ENCODE measurements at places on chromosomes 5 and 9. TPM values are rescaled to one million over a fixed set of nuclear protein-coding genes. Genes with fewer than 3 reads are reported as not detected.
A peak's percentile ranks its signal among the peaks of the same experiment; 100 is the strongest.

Gene RNF180
- 4.3 TPM for total RNA-seq

Gene C9
- total RNA-seq, result not detected

Gene NSD1
- 91.7 TPM for total RNA-seq

Gene IFNA10
- total RNA-seq, result not detected

Gene IFNK
- total RNA-seq, result 1.6 TPM

Gene PCDHB2
- 12.5 TPM for total RNA-seq

Gene TTC16
- total RNA-seq, result 0.36 TPM

Gene IFT74
- total RNA-seq, result 14.3 TPM

- no peak for ATAC-seq
Observed at GRCh38 chr5:2755076-2755680, 3.7 kb upstream of the IRX2 start.

- no peak for ATAC-seq
Observed at GRCh38 chr5:173719731-173720082, 103.3 kb upstream of the BOD1 start.

GRCh38 chr5:180097163-180097894 is 25.8 kb upstream of the RNF130 start:
- no peak for ATAC-seq

GRCh38 chr5:150497274-150497988 is 10.5 kb upstream of the NDST1 start:
- ATAC-seq, result peak; percentile 95

DNA sequence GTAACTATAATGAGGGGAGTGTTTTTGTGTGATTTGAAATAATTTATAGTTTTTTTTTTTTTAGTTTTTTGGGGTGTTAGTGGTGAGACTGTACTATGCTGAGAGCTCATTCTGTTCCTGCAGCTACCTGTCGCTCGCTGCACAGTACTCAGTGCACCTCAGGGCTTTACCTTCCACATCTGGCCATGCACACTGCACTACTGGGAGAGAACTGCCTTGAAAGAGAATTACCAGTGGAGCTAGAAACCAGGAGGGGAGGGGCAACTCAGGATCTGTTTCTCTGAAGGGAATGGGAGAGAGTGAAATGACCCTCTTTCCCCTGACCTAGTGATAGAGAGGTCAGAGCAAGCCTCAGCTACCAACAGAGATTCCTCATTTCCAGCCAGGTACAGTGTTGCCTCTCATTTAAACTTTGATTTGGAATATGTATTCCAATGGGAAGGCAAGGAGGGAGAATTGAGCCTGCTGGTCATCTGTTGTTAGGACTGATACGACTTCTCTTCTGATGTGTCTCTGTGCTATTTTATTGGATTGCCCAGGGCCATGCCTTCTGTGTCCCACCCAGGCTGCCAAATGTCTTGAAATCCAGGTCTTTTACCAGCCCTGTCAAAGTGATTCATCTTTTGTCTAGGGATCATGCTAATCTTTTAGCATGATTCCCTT is 8.9 kb downstream of the ATG10 start:
- ATAC-seq, result no peak

- ATAC-seq, result no peak
Observed at GRCh38 chr5:14041528-14042192, 97.2 kb upstream of the DNAH5 start.

DNA sequence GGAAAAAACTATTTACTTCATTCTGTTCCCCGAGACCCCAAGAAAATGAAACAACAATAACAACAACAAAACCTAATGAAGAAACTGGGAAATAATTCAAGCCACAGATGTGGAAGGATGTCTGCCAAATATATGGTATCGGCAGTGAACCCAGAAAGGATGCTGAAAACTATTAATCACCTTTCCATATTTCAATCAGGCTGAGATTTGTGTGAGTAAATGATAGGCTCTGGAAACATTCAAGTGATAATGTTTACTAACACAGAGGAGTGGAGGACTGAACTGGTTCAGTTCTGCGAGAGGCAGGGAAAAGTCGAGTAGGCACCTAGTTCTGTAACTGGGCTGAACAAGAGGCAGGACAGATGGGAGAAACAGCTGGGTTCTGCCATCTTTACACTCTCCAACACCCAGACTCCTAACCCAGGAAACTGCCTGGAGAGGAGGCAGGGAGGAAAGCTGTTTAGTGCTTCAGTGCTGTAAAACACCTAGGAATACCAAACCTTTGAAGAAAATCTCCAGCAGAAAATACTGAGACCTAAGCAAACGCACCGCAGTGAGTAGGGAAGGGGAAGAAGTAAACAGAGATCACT is 96.8 kb upstream of the GNA14 start:
- ATAC-seq, result no peak

DNA sequence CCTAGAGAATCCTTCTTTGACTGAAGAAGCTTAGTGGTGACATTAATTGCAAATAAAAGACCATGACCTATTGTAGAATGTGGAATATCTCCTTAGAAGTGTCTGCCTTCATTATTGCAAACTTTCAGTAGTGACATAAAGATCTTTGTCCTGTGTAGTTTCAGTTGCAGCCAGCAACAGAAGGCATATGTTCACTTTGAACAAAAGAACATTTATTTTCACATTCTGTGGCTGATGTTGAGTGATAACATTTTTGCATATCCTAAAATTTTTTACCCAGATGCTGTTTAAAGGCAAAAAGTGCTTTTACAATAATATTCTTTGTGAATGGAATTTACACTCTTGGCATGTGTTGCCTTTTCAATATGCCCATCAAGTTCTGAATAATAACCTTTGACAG is 165.9 kb downstream of the TMC1 start:
- no peak for ATAC-seq

DNA sequence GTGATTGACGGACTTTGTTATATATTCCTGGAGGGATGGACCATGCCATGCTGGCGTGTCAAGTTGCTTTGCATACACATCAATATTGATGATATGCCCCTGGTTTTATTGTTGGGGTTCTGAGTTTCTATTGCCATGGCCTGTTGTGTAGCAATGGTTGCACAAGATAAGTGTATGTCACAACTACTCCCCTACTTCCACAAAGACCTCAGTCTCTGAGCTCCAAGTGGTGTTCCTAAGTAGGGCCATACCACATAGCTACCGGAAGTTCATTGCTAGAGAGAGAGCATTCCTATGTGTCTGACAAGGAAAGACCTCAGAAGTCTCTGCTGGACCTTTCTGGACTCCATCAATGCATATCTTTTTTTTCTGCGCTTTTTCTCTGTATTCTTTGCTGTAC is 19.8 kb downstream of the TXNDC8 start:
- ATAC-seq, result no peak

- ATAC-seq, result no peak
Observed at GRCh38 chr9:31683116-31683515, 701.3 kb upstream of the ACO1 start.

GRCh38 chr5:118647587-118647986 is 340.8 kb downstream of the DTWD2 start:
- ATAC-seq, result no peak

DNA sequence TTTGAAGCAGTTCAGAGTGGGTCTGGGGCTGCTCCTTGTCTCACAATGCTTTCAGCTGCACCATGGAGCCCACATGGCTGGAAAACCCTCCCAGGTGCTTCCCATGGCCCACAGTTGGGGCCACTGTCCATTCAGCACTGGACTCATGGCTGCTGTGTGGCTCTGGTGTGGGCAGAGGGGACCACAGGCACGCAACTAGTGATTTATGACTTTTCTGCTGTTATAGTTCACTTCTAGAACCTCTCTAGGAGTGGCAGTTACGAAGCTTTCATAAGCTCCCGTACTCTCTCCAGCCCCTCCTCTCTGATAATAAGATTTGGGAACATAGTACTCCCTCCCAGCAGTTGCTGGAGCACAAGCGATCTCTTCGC is 29.0 kb downstream of the GLRA1 start:
- no peak for ATAC-seq

GRCh38 chr5:68271124-68271523 is 55.6 kb downstream of the PIK3R1 start:
- ATAC-seq, result peak; percentile 49

GRCh38 chr9:93110311-93110855 is 14.4 kb downstream of the CARD19 start:
- no peak for ATAC-seq

DNA sequence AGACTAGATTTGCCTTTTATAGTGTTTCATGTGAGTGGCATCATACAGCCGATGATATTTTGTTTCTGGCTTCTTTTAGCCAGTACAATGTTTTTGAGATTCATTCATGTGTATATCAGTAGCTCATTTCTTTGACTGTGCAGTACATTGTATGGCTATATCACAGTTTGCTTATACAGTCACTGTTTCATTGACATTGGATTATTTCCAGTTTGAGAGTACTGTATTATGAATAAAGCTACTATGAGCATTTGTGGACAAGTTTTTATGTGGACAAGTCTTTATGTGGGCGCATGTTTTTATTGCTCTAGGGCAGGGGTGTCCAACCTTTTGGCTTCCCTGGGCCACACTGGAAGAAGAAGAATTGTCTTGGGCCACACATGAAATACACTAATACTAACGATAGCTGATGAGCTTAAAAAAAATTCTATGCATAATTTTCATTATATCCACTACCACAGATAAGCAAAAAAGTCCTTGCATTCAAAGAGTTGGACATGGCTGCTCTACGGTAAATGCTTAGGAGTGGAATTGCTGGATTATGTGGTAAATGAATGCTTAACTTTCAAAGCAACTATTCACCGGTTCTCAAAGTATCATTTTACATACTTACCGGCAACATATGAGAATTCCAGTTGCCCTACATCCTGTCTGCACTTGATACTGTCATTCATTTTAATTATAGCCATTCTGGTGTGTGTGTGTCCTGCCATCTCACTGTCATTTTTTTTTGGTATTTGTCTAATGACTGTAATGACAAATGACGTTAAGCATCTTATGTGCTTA is 177.8 kb downstream of the RGS3 start:
- no peak for ATAC-seq

GRCh38 chr9:21982861-21983560 is 11.2 kb downstream of the CDKN2A start:
- no peak for ATAC-seq

GRCh38 chr9:37290940-37291485 is 131.5 kb upstream of the GRHPR start:
- ATAC-seq, result peak; percentile 98

- ATAC-seq, result peak; percentile 2
Observed at GRCh38 chr5:138752341-138752950, 779 bp upstream of the CTNNA1 start.

All from motor neuron (in vitro differentiated cells).